Stimulated activated CD8-positive, alpha-beta memory T cell treated with anti-CD3 and anti-CD28 coated beads, Interleukin-7, amount 100 ng/mL, for 1 hour (primary cell): ENCODE measurements at places on chromosomes 5 and 9.

- no peak for DNase-seq
Observed at GRCh38 chr5:180844432-180844831, 16.6 kb downstream of the ZFP62 start.

DNA sequence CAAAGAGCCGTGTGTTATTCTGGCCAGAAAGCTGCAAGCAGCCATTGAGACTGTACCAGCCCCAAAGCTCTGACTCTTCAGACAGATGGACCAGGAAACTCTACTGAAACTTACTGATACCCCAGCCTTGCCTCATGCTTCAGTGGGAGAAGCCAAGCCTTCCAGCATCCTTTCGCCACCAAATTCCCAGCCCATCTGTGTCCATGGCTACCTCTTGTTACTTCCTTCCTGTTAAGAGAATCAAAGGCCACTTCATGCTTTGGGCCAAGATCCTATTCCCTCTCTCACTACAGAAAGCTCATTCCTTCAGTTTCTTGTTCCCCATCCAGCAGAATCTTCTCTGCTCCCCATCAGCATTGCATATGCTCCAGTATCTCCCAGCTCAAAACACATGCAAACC, 46.9 kb upstream of the FREM1 start:
- no peak for DNase-seq

GRCh38 chr5:134547066-134547465, 21.6 kb downstream of the JADE2 start:
- DNase-seq: no peak

- DNase-seq: no peak
Observed at GRCh38 chr9:3189113-3189861, 336.5 kb downstream of the RFX3 start.

GRCh38 chr5:139361835-139362429, 20.3 kb downstream of the PAIP2 start:
- DNase-seq: no peak

- DNase-seq: no peak
Observed at GRCh38 chr9:91162311-91162710, 199.4 kb downstream of the AUH start.

- DNase-seq: no peak
Observed at GRCh38 chr9:136954270-136955083, 2.4 kb downstream of the LCN12 start.

DNA sequence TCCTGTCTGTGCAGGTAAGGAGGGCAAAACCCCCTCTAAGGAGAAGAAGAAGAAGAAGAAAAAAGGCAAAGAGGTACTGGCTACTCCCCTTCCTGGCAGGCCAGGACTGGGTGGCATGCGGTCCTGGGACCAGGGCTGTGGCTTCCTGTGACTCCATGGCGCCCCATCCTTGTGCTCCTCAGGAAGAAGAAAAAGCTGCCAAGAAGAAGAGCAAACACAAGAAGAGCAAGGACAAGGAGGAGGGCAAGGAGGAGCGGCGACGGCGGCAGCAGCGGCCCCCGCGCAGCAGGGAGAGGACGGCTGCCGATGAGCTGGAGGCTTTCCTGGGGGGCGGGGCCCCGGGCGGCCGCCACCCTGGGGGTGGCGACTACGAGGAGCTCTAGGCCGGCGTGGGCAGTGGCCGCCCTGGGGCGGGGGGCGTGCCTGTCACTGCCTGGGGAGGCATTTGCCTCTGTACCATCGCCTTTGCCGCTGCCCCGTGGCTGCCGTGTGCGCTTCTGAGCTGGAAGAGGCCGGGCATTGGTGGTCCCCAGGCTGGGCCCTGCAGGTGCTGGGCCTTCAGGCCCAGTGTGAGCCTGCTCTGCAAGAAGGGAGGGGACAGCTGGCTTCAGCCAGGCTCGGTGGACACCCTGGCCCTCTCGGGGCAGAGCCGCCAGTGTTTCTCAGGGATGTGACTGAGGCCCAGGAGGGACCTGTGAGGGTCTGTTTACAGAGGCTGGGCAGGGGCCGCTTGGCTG, 2.0 kb upstream of the AJM1 start:
- no peak for DNase-seq

DNA sequence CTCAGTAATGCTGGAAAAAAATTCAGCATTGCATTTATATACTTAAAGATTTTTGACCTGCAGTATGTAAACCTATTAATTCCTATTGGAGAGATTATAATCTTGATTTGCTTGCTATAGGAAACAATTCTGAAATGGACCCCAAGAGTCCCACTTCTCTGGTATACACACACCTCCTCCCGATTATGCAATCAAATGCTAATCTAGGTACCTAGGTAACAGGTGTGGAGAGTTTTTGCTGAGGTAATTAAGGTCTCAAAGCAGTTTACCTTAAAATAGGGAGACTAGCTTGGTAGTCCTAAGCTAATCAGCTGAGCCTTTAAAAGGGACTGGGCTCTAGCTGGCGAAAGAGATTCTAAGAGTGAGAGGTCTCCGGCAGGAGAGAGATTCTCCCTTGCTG, 22.2 kb downstream of the ISOC1 start:
- DNase-seq: no peak

- no peak for DNase-seq
Observed at GRCh38 chr5:154708207-154708606, 47.0 kb upstream of the LARP1 start.

- DNase-seq: no peak
Observed at GRCh38 chr5:68343421-68343826, 127.9 kb downstream of the PIK3R1 start.

- no peak for DNase-seq
Observed at GRCh38 chr9:100108559-100108958, 9.5 kb downstream of the INVS start.

DNA sequence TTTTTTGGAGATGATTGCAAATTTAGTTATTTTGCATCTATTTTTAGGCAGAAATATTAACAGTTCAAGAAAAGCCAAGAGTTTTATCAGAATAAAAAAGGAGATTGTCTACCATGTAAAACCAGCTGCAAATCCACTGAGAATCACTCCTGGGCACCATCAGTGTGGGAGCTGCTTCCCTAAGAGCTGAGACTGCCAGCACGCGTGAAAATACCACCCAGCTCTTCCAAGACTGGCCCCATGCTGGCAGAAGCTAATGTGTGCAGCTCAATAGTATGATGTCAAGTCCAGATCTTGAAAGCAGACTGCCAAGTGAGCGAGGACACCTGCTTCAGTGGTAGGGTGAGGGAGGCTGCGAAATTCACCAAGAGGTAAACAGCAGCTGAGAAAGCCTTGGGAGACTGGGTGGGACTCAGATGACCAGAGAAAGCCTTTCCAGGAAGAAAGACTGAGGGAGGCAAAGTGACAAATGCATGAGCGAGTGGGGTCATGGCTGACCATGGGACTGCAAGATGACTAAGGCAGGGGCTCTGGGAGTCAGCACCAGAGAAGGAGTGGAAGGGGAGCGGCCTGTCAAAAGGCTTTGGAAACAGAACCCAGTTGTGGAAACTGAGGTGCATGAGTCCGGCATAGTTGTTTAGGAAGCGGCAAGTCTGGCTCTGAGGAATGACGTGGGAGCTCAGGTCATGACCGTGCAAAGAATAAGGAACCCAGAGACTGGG, 200.9 kb downstream of the GADD45G start:
- DNase-seq: no peak

DNA sequence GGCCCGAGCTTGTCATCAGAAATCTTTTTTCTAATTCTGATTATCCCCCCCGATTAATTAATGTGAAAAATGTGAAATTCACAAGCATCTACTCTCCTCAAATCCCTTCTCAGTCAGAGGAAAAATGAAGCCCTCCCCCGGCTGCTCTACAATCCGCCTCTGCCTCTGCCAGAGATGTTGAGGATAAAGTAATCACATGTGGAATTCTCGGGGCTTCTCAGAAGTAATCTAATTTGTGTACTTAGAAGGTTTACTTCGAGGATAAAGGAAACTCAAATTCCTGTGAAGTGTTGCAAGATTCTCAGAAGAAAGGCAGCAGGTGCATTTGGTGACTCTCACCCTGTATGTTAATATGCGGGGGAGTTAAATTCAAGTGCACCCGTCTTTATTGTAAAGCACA, 726.1 kb upstream of the ADAMTS16 start:
- no peak for DNase-seq

DNA sequence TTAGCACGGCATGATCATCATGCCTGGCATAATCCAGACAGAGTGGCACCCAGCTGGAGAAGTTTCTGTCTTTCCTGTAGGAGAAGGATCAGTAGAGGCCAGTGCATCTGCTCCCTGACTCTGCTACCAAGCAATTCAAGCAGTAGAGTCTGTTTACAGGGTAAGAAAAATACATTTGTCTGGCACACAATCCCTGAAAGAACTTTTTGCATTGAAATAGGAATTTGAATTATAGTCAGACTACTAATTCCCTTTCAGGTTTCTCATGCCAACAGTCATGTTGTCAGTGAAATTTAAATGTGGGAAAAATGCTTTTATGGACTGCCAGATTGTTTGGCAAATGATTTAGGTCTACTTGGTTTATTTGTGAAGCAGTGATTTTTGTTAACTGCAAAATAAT, 125.6 kb downstream of the RAB3C start:
- DNase-seq: no peak

DNA sequence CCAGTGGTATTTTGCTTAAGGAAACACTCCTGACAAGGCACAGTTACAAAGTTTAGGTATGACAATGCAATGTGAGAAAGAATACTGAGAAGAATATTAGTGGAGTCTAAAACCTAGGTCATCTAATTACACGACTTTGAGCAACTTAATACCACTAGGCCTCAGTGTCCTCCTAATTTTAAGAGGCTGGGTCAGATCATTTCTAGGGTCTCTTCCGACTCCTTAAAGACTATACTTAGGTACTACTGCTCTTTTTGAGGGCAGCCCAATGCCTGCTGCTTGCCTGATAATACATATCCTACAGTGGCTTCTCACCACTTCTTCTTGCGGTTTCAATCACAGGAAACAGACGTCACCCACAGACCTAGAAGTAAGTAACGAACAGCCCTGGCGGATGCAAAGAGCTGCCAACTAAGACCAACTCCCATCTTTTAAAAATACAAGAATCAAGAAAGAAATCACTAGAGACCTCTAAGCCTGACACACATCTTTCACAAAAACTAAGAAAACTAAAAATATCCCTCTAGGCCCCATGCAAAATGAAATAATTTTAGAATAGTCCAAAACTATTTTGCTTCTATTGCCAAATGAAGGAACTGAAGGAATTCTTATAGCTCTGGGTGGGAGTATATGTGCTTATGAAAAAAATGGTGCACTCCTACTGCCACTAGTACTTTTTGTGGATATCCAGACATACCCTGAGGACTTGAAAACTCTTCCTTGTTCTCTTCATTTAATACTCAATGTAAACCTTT, 13.1 kb downstream of the DIAPH1 start:
- peak; percentile 48 for DNase-seq

DNA sequence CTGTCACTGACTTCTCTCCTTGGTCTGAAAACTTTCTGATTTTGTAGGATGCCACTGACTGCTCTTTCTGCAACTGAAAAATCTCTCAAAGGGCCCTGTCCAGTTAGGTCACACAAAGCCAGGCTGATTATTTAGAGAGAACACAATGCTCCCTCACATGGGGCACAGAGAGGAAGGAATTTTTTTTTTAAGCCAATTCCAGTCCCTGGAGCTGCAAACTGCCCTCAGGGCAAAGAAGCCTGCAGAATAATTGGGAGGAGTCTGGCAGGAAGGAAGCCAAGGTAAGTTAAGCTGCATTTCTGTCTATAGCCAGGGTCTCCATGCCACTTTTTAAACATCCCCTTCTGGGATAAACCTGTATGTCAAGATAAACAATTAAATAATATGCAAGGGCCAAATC, 305.5 kb downstream of the ZSWIM6 start:
- DNase-seq: no peak

- no peak for DNase-seq
Observed at GRCh38 chr5:135883441-135883840, 12.2 kb downstream of the IL9 start.

- no peak for DNase-seq
Observed at GRCh38 chr9:13113216-13113615, 166.3 kb downstream of the MPDZ start.

DNA sequence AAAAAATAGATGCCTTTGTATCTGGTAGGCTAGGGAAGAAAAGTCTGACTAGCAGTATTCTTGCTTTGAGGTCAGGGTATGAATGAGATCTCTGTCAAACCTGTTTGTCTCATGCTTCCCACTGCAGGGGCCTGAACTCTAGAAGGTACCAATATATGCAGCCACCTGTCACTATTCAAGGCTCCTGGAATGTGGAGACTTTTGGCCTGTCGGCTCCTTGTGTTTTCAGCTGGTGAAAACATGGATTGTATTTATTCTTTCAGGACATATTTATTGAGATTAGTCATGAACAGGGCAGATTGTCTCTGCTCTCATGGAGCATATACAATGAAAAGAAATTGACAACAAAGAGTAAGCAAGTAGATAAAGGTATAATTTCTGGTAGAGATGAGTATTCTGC, 255.8 kb downstream of the ARHGAP26 start:
- no peak for DNase-seq

DNA sequence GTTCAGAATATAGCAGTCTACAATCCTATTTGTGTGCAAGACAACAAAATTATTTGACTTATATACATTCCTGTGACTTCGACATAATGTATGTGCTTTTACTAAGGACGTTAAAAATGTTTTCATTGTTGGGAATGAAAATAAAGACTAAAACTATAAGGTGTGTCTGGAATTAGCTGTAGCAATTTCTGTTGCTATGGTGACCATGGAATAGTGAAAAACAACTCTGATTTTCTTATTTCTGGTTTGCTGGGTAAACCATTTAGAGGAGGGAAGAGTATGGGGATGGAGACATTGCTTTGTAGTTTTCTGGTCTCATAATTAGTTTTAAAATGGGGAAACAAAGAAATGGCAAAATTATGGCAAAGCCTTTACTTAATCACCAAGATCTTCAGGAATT, 343.2 kb downstream of the SEMA5A start:
- no peak for DNase-seq

GRCh38 chr5:32390819-32391591, 53.5 kb downstream of the ZFR start:
- no peak for DNase-seq

GRCh38 chr9:18473652-18474279, at the start of gene ADAMTSL1:
ADAMTSL1 (plus strand) TSS chr9:18474153; CDS start chr9:18474233, 80 bp downstream.
- no peak for DNase-seq

DNA sequence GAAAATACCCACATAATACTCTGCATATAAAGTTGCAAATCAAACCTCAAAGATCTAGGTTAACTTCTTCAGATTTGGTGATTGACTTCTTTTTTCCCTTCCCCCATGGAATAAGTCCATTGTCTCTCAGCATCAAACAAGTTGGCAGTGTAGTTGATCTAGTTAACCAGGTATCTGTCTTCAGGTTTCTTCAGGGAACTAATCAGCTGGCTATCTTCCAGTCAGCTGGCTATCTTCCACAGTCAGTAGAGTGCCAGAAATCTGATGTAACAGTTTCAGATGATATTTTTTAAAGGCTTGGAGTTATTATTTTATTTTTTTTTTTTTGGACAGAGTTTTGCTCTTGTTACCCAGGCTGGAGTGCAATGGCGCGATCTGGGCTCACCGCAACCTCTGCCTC, 16.8 kb downstream of the TNFSF15 start:
- DNase-seq: no peak

DNA sequence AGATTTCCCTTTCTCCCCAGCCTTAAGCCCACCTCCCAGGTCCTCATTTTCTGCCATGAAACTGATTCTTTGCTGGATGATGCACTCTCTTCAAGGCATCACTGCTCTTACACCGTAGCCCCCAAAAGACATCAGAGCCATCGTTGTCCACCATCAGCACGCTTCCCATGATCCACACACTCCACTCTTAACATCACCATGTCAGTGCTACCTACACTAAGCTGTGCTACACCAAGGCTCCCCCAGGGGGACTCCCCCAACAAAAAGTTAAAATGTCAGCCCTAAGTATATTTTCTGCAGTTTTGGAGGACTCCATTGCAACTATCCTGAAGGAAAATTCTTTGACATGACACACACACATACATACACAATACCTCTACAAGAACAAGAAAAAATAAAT, 34.1 kb upstream of the KIF2A start:
- no peak for DNase-seq

GRCh38 chr9:91212596-91213243, 149.0 kb downstream of the AUH start:
- DNase-seq: no peak
